Glutamatergic neuron (in vitro differentiated cells): ENCODE measurements at places on chromosomes 7 and 10.

DNA sequence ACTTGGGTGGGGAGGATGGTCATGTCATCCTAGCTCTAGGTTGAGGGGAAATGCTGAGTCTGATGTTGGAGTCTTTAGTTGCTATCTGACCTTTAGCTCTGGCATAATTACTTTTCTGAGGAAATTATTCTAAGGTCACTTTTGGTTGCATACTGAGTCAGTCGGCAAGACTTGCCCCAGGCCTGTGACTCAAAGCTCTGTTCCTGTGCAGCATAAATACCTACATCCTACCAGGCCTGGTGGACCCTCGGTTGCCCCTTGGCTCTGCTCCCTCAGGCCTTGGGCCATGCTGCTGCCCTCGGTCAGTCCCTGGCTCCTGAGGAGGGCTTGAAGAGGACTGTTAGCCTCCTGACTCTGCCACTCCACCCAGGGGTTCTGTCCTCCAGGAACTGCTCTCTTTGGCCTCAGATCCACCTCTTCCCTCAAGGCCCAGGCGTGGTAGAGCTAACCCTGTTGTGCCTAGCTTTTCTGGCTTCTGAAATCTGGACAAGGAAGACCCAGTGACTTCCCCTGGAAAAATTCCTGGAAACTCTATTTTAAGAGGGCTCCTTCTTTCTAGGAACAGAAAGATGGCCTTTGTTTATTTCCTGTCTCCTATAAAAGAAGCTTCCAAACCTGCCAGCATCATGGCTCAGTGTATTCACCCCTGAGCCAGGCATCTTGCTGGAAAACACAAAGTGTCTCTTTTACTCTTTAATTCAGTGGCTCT, 71.2 kb downstream of the TMEM178B start:
- no peaks in the 10 kb centered on the region for H3K4me1 ChIP-seq
- H3K4me3 ChIP-seq = no peak overlapping the region
- peaks cover 2% of the 10 kb centered on the region for H3K27me3 ChIP-seq
- H3K27ac ChIP-seq = no peak overlapping the region
- no peaks in the 10 kb centered on the region for H3K36me3 ChIP-seq

DNA sequence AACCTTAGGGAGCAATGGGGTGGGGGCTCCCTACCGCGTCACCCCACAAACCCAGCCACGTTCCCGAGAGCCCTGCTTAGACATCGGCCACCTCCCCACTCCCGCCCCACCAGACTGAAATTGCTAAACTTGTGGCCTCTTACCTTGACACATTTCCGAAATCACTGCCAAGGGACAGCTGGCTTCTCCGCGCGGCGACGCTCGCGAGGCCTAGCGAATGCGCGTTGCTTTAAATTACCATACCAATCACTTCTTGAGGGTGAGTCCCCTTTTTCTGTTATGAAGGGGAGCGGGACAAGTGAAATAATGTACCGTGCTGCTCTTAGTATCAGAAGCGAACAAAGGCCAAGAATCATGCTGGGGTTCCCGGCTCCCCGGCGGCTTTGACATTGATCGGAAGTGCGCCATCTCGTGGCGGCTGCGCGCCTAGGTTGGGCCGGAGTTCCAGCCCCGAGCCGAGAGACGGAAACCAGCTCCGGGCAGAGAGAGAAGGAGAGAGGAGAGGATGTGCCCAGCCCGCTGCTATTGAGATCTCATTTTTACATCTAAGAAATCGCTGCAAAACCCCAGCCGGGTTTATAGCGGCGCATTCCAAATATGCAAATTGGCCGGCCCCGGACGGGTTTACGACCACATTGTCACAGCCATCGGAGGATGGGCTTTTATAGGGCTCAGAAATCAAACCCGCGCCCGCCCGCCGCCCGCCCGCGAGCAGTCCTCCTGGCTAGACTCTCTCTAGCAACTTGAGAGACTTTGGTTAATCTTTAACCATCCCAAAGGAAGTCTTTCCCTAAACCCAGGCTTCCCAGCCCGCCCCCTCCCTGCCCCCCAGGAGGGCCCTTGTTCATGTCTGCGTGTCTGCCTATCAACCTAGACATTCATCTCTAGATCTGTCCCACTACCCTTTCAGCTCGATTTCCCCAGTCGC, 5.3 kb downstream of the HOXA11 start:
- H3K27ac ChIP-seq = no peak overlapping the region
- H3K36me3 ChIP-seq = no peaks in the 10 kb centered on the region
- peaks cover 47% of the 10 kb centered on the region for H3K27me3 ChIP-seq
- peak overlapping the region; percentile 67 for H3K4me3 ChIP-seq
- H3K4me1 ChIP-seq = no peaks in the 10 kb centered on the region

- peak overlapping the region; percentile 97 for H3K27ac ChIP-seq
- peak overlapping the region; percentile 62 for H3K4me3 ChIP-seq
- H3K4me1 ChIP-seq = peaks cover 53% of the 10 kb centered on the region
- DNase-seq = no peak
- peaks cover 26% of the 10 kb centered on the region for H3K27me3 ChIP-seq
- peaks cover 6% of the 10 kb centered on the region for H3K36me3 ChIP-seq
Measured at GRCh38 chr10:35409808-35410207, 73.5 kb downstream of the CCNY start.

DNA sequence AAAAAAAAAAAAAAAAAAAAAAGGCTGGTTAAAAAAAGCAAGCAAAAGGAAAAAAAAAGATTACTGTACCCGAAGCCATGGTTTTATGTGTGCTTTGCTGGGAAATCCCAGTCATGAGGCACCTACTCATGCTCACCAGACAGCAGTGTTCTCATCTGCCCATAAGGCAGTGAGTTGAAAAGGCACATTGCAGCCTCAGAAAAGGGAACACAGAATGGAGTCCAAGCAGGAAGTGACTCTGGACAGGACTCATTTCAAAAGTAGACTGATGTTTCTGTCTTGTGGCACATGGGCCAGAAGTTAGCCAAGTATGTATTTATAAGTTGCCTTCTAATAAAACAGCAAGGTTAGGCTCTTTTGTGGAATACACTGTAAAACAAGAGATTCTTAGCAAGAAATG, 40.2 kb downstream of the PDSS1 start:
- H3K4me1 ChIP-seq = peaks cover 1% of the 10 kb centered on the region
- H3K27ac ChIP-seq = no peak overlapping the region
- no peak for DNase-seq
- no peak overlapping the region for H3K4me3 ChIP-seq

GRCh38 chr10:70299876-70300275, 16.1 kb upstream of the NPFFR1 start:
- no peaks in the 10 kb centered on the region for H3K27me3 ChIP-seq
- no peak for DNase-seq
- no peaks in the 10 kb centered on the region for H3K4me1 ChIP-seq
- H3K36me3 ChIP-seq = no peaks in the 10 kb centered on the region
- no peak overlapping the region for H3K4me3 ChIP-seq
- H3K27ac ChIP-seq = no peak overlapping the region

- H3K4me1 ChIP-seq = peaks cover 7% of the 10 kb centered on the region
- H3K27ac ChIP-seq = no peak overlapping the region
- H3K4me3 ChIP-seq = no peak overlapping the region
Measured at GRCh38 chr10:11602919-11603523, 8.4 kb downstream of the USP6NL start.

- no peak overlapping the region for H3K27ac ChIP-seq
- DNase-seq = no peak
- no peak overlapping the region for H3K4me3 ChIP-seq
- H3K36me3 ChIP-seq = no peaks in the 10 kb centered on the region
- peaks cover 38% of the 10 kb centered on the region for H3K4me1 ChIP-seq
Measured at GRCh38 chr7:103719070-103719469, 270.4 kb downstream of the RELN start.

DNA sequence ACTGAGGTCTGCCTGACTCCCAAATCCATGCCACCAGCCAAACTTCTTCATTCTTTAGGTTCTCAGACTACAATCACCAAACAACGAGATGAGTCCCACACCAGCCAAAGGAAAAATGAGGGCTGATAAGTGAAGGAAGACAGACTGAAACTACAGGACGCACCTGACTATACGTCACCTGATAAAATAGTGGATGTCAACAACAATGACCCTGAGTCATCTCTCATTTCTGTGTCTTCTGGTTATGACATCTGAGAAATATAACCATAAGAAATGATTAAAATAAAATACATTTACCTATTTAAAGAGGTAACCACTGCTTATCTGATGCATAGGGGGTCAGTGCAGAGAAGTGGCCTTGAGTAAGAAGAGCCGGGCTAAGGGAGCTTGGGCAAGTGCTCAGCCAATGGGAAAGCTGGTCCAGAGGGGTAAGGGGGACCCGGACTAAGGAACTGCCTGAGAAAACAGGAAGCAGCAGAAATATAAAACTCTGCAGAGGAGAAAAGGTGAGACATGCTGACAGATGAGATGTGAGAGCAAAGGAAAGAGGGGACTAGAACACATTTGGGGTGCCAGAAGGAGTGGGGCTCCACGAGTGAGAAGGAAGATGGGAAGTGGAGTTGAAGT, 51.8 kb downstream of the HIPK2 start:
- H3K27ac ChIP-seq = no peak overlapping the region
- H3K4me3 ChIP-seq = peak overlapping the region; percentile 44
- H3K36me3 ChIP-seq = peaks cover 4% of the 10 kb centered on the region
- no peak for DNase-seq
- H3K27me3 ChIP-seq = peaks cover 3% of the 10 kb centered on the region
